ENCODE measurements at places on chromosomes 7 and 10.
A peak's percentile ranks its signal among the peaks of the same experiment; 100 is the strongest.

- peak; percentile 95 for DNase-seq
These were observed 18.7 kb upstream of the ITGA8 start for GRCh38 chr10:15738270-15738925.

DNA sequence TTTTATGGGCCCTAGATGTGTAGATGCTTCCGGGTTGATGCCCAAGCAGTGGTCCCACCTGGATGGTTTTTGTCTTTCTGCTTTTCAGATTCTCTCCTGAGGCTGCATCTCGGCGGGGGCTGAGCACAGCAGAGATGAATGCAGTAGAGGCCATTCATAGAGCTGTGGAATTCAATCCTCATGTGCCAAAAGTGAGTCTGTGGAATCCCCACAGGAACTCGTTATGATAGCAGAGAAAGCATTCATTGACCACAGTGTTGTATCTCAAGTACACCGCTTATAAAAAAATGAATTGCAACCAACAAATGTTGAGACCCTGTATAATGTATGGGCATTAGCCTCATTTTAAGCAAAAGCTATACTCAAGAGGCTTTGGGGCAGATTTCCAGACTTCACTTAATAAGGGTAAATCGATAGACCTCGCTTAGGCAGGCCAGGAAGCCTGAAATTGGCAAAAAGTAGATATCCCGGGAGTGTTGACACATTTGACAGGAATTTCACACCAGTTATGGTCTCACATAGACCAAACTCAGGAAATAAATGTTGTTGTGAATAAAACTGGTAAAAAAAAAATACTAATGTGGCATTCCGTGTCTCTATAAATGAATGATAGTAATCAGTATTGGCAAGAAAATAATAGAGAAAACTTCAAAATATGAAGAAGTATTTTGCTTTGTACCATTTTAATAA, 132.0 kb downstream of the WNT2 start:
- no peak for DNase-seq

DNA sequence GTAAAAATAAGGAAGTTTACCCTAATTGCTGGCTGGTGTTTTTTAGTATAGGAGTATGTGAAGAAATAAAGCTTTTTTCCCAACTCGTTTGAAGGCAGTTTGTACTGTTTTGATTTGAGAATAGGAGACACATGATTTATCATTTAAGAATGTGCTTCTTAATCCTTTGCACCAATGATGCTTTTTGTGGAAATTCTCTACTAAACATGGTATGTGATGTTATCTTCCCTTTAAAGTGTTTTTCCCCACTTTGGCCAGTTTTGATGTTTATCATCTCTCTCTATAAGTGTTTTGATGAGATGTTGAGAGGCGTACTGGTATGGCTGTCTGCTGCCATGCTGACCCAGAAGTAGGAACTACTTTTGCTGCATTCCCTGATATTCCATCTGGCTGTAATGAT, 85.1 kb downstream of the SUGCT start:
- peak; percentile 60 for DNase-seq

GRCh38 chr7:19116121-19117090, 1.0 kb downstream of the TWIST1 start:
- no peak for DNase-seq

GRCh38 chr7:51316666-51317581, at the start of gene COBL:
Gene COBL (minus strand): TSS chr7:51316809. CDS start chr7:51316633, 176 bp downstream.
- DNase-seq = no peak

DNA sequence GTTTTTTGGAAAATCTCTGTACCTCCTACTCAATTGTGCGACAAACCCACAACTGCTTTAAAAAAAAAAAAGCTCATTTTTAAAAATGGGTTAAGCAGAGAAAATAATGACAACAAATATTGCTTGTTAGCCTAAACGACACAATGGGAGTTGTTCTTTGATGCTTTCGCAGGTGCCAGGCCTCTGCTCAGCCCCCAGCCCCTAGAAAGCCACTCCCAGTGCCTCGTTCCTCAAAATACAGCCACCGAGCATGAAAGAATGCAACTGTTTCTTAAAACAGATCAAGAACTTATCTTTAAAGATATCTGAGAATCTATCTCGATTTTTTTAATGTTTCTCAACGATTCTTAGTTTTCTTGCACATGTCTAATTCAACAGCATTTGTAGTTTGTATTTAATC, 85.2 kb upstream of the PFKP start:
- DNase-seq = no peak

- DNase-seq = peak; percentile 25
These were observed 80.4 kb downstream of the HIP1 start for GRCh38 chr7:75658369-75658768.

- DNase-seq = no peak
These were observed 165.3 kb downstream of the PAXIP1 start for GRCh38 chr7:154837622-154838021.

- no peak for DNase-seq
These were observed 5.6 kb upstream of the PAX2 start for GRCh38 chr10:100739517-100740368.

DNA sequence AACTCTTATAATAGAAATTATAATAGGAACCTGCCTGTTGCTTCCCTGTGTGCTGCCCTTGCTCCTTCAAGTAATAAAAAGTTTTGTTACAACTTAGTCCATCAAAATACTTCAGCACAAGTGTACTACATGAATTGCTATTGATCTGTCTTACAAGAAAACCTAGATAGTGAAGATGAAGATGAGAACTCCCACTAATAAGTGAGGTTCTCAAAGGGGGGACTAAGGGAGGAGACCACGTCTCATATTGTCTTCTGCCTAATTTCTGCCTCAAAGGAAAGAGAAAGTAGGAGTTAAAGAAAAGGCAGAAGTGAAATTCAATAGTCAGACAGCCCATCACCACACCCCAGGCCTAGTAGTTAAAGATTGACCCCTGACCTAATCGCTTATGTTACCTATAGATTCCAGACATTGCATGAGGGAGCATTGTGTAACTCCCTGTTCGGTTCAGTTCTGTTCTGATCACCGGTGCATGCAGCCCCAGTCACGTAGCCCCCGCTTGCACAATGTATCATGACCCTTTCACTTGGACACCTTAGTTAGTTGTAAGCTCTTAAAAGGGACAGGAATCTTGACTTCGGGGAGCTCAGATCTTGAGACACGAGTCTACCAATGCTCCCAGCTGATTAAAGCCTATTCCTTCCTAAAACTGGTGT, 18.2 kb upstream of the CHST3 start:
- DNase-seq = no peak

DNA sequence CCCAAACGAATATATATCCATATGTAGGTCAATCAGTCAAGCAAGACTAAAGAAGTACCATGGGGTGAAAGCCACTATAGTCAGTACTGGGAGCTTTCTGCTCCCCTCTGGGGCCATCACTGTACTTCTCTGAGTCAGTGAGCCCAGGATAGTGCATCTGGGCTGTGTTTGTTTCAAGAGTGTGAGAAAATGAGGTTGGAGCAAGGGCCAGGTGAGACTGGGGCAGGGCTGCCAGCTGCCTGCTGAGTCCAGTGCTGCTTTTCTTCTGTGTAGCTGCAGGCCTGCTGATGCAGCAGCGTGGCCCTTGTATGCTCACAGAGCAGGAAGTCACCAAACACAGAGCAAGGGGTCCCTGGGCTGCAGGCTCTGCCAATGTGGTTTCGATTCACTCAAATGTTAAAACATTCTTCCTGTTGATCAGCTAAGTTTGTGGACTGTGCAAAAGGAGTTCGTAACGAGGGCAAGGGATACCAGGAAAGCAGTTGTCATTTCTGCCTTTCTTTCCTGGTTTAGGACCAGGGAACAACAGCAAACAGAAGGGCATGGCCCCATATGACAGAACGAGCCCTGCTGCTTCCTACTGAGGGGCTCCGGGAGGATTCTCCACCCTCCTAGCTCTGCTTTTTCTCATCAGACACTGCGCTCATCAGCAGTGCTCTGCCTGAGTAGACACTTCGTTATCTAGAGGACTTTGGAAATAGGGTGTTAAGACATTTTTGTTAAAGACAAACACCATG, 65.4 kb upstream of the TNS3 start:
- no peak for DNase-seq

GRCh38 chr7:129222064-129222463, 2.8 kb upstream of the AHCYL2 start:
- DNase-seq = no peak

DNA sequence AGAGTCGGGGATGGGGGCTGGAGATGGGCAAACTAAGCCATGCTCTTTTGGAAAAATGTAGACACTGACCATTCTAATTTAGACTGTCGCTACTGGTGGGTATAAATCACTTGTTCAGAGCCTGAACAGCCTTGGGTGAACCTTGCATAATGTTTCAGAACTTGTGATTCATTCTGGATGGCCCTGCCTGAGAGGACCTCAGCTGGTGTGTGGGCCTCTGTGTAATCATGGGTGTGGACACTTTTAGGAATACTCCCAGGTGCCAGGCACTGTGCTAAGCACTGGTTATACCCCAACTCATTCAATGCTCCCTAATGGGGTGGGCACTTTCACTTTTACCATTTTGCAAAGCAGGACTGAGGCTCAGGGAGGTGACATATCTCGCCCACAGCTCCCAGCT, 26.8 kb upstream of the TM9SF3 start:
- DNase-seq = no peak

DNA sequence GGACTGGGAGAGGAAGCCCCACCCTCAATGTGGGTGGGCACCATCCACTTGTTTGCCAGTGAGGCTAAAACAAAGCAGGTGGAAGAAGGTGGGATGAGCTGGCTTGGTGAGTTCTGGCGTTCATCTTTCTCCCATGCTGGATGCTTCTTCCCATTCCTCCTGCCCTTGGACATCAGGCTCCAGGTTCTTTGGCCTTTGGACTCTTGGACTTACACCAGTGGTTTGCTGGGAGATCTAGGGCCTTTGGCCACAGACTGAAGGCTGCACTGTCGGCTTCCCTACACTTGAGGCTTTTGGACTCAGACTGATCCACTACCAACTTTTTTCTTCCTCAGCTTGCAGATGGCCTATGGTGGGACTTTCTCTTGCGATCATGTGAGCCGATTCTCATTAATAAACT, 106.3 kb downstream of the HERPUD2 start:
- no peak for DNase-seq

DNA sequence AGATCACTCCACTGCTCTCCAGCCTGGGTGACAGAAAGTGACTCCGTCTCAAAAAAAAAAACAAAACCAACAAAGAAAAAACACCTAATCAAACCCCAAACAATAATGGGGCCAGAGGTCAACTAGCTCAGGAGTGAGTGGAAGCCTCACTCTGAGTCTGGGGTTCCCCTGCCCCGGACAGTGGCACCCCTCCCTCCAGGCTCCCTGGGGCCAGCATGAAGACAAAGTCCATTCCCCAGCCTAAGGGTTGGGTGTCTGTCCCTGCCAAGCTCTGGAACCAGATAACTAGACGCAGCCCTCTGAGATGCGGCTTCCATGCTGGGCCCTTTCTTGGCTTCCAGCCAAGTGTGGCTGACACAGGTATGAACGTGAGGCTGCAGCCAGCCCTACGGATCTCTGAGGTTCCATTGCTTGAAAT, 1.7 kb upstream of the FUOM start:
- no peak for DNase-seq

- no peak for DNase-seq
These were observed 330.2 kb upstream of the FZD1 start for GRCh38 chr7:90933984-90934383.

GRCh38 chr7:28405662-28406061, 6.7 kb upstream of the CREB5 start:
- DNase-seq = peak; percentile 91

GRCh38 chr7:45898222-45898621, 9.9 kb downstream of the IGFBP1 start:
- no peak for DNase-seq

DNA sequence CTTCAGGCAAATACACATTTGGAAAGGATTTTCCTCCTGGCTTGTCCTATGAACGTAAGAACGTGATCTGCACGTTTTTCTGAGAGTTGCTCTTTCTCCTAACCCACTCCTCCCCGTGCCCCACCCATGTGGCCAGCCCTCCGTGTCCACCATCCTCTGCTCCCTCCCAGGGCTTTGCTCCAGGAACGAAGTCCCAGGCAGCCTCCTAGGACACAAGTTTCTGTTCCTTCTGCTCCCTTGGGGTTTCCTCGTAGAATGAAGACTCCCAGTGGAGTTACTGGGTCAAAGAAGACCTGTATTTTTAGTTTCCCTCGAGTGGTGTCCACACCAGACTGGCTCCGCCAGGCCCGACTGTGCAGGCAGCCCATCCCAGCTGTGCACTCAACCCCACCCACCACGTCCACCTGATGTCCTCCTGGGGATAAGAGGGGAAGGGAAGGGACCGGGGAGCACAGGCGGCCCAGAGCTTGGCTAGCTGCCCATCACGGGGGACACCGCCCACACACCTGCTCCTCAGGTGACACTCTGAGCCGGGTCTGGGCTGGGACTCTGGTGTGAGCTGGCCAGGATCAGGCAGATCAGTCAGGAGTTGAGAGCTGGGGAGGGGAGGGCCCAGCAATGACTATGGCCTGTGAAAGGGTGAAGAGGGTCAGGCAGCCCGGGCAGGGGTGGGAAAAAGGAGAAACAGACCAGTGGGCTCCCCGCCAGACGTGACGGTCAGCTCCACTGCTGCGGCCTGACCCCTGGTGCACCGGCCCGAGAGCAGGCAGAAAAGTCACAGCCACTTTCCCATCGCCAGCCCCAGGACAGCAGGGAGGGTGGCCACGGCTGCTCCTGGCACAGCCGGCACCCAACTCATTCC, 54.3 kb upstream of the PPP2R2D start:
- DNase-seq = no peak

DNA sequence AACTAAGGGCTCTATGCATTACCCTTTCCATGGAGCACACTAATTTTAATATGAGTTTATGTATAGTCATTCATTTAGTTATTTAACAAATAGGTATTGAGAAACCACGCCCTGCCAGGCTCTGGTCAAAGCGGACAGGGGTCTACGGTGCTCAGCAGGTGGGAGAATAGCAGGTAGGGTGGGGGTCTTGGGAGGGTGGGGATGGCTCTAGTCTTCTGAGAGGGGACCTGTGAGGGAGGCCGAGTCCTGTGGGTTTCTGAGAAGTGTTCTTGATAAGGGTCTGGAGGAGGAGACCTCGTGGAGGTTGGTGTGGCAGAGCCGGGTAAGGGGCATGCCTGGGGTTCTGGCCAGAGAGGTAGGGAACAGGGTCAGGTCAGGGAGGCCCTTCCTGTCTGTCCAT, 1.1 kb downstream of the WDFY4 start:
- DNase-seq = no peak

GRCh38 chr10:32307609-32308008, 39.3 kb downstream of the EPC1 start:
- DNase-seq = no peak

DNA sequence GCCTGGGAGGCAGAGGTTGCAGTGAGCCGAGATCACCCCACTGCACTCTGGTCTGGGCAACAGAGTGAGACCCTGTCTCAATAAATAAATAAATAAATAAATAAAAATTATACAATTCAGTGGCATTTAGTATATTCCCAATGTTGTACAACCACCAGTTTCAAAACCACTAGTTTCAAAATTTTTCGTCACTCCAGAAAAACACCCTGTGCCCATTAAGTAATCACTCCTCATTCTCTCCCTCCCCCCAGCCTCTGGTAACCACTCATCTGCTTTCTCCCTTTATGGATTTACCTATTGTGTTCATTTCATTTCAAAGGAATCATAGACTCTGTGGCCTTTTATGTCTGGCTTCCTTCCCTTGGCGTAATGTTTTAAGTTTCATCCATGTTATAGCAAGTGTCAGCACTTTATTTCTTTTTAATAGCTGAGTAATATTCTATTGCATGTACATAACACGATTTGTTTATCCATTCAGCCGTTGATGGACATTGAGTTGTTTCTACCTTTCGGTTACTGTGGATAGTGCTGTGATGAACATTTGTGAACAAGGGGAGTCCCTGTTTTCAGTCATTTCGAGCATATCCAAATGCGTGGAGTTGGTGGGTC, 29.4 kb upstream of the GOLGA7B start:
- no peak for DNase-seq

All from fibroblast of gingiva (primary cell).